ENCODE measurements at places on chromosomes 3 and 15.

DNA sequence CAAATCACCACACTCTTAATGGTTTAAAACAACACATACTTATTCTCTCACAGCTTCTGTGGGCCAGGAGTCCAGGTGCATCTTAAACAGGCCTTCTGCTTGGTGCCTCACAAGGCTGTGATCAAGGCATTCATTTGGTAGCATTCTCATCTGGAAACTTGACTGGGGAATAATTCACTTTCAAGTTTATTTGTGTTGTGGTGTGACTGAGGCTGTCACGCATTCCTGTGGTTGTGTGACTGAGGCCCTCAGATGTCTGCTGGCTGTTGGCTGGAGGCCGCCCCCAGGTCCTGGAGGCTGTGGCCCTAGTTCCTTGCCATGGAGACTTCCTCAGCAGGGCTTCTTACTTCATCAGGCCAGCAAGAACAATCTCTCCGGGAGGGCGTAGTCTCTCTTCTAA is 16.9 kb upstream of the FAM3D start:
- no peak for DNase-seq

- DNase-seq = no peak
Observed at GRCh38 chr3:179603321-179603720, 1.1 kb downstream of the MRPL47 start.

- DNase-seq = no peak
Observed at GRCh38 chr3:41323467-41324155, 124.3 kb downstream of the CTNNB1 start.

DNA sequence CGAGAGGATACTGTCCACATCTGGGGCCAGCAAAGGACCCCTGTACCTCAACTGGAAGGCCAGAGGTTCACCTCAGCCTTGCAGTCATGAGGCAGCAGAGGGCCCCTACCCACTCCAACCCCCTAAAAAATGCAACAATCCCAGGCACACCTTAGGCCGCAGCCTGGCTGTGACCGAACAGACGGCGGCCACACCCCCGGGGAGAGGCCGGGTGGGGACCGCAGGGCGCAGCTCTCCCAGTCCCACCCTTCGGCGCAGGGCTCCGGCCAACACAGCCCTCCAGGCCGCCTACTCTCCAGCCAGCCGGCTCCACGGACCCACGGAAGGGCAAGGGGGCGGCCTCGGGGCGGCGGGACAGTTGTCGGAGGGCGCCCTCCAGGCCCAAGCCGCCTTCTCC is 457 bp upstream of the DNAJA4 start:
- no peak for DNase-seq

- no peak for DNase-seq
Observed at GRCh38 chr3:64815195-64815631, 127.4 kb upstream of the ADAMTS9 start.

DNA sequence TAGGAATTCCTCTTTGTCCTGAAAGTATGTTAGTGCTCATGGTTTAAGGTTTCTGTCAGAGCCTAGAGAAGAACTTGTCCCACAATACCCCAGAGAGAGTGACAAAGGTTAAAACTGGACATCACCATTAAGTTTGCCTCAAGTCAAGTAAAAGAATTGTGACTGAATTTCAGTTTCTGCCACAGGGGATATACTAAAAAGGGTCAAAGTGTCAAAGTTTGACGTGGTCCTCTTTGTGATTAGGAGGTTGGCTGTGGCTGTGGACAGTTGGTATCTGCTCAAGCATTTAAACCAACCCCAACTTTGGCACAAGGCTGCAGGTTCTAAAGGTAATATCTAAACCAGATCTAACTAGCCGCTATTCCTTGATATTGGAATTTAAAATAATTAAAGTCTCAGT is 26.1 kb downstream of the FMN1 start:
- no peak for DNase-seq

DNA sequence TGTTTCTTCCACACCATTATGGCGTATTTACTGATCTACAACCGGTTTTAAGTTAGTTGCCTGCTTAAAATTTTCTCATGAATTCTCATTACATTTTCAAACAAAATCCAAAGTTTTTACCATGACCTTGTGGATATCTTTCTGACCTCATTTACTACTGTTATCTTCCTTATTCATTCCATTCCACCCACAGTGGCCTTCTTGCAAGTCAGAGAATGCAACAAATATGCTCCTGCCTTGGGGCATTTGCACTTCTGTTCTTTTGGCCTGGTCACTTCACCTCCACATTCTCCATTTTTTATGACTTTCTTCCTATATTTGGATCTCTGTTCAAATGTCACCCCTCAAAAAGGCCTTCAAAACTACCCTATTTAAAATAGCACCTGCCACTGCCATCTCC is 8.8 kb upstream of the SLC15A2 start:
- DNase-seq = no peak

DNA sequence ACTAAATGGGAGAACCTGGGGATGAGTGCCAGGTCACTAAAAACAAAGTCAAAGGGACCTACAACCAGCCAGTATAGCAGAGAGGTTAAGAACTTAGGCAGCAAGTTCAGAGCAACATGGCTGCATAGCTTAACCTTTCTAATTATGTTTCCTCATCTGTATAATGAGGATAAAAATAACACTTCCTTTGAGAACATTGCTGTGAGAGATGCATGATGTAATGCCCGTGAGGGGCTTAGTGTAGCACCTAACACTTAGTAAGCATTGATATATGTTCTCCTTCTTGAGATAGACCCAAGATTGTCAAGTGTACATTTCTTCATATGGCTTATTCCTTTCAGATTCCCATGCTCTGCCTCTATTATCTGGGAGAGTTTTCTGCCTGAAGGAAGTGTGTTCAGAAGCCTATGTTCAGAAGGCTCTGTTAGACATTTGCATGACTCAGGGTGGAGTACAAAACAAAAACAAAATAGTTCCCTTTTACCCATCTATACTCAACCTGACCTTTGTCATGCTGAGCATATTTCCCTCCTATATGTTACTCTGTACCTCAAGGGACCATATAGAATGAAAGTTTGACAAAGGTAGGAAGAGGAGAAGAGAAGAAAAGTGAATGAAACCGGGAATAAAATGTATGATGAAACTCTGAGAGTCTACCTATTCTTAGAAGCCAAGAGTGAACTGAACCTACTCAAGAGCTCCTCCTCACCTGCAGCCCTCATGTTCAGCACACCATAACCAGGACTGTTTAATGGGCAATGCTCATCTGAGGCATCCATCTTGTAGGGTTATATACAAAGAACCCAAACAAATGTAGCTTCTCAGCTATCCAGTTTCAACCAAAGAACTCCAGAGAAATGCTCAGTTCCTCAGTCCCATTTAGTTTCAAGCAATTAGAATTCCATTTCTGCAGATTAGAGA is 70.7 kb upstream of the KCNMB2 start:
- no peak for DNase-seq

GRCh38 chr3:24968036-24968435 is 460.0 kb upstream of the RARB start:
- DNase-seq = no peak

- DNase-seq = no peak
Observed at GRCh38 chr3:2714834-2715233, 395.3 kb downstream of the IL5RA start.

- DNase-seq = no peak
Observed at GRCh38 chr3:163071713-163072112, 1575.1 kb downstream of the OTOL1 start.

GRCh38 chr3:81891055-81891895 is 129.8 kb upstream of the GBE1 start:
- DNase-seq = no peak

DNA sequence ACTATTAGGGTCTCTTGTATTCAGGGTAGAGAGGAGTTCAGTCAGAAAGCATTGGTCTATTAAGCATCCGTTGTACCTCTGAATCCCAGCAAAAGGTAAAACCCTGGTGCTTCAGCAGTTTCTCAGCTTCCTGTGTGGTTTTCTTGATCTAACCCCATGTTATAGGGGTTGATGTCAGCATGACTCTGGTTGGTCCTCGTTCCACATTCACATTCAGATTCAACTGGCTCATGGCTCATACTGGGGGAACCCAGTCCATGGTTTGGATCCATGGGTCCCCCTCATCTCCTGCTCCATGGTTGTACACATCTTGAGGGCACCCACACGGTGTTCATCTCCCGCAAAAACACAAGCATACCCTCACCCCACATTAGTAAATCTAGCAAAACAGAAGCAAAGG is 47.7 kb upstream of the C2CD4B start:
- DNase-seq = no peak

- no peak for DNase-seq
Observed at GRCh38 chr3:36765104-36765503, 751 bp upstream of the DCLK3 start.

DNA sequence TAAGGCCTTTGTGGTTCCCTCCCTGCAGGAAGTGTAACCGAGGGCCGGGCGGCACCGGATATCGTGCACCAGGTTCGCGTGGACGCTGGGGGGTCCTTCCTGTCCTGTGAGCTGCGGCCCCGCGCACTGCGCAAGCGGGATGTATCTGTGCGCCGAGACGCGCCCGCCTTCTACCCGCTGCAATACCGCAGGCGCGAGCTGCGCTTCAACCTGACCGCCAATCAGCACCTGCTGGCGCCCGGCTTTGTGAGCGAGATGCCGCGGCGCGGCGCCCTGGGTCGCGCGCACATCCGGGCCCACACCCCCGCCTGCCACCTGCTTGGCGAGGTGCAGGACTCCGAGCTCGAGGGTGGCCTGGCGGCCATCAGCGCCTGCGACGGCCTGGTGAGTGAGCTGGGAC is 35.9 kb downstream of the SAXO2 start:
- no peak for DNase-seq

GRCh38 chr3:43005253-43005652 is 26.1 kb downstream of the GASK1A start:
- DNase-seq = no peak

GRCh38 chr15:98794748-98795147 is 146.4 kb downstream of the IGF1R start:
- DNase-seq = no peak

DNA sequence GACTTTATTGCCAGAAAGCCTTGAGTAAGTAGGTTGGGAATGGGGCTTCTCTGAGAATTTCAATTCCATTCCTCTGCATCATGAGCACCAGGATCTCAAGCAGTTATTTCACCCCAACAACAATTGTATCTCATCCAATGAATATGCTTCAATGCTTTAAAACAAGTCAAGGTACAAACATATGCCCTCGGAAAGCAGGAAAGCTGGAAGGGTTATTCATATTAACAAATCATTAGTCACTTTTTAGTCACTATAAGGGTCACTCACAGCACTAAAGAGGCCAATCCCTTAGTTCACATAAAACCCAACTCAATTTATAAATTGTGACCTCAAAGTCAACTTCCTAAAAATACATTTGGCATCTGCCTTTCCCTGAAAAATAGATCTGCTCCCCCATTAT is 16.2 kb downstream of the MB21D2 start:
- DNase-seq = no peak

DNA sequence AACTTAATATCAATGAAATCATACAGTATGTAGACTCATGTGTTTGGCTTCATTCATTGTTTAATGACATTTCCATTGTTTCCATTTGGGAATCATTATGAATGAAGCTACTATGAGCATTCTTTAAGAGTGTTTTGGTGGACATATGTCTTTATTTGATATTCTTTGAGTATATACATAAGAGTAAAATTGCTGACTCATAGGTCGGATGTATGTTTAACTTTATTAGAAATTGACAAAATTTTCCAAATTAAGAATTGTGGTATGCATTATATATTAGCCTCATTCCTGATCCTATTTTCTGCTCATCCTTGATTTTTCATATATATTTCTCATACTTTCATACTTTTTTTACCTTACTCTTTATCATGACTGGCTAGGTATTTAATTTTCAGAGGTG is 28.7 kb upstream of the CMC1 start:
- no peak for DNase-seq

DNA sequence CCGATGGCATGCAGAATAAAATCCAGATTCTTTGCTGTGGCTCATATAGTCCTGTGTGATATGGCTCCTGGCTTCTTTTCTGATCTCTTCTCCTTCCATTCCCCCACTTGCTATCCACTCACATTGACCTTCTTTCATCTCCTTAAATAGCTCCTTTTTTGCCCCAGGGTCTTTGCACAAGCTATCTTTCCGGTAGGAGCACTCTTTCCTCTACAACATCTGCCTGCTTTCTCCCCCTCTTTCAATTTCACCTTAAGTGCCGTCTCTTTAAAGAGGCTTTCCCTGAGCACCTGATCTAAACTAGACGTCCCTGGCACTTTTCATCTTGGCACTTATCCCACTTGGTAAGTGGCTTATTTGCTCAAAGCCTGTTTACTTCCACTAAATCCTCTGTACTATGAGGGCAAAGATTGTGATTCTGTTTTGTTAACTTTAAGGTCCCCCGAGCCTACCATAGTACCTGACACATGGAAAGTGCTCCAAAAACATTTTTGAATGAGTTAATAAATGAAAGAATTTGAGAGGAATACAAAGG is 323.3 kb upstream of the TLE3 start:
- no peak for DNase-seq

GRCh38 chr3:38551026-38551832 is 55.1 kb downstream of the EXOG start:
- DNase-seq = no peak

- DNase-seq = no peak
Observed at GRCh38 chr3:134149286-134149685, 101.4 kb downstream of the RYK start.

- no peak for DNase-seq
Observed at GRCh38 chr3:185330238-185330637, 32.7 kb upstream of the MAP3K13 start.

DNA sequence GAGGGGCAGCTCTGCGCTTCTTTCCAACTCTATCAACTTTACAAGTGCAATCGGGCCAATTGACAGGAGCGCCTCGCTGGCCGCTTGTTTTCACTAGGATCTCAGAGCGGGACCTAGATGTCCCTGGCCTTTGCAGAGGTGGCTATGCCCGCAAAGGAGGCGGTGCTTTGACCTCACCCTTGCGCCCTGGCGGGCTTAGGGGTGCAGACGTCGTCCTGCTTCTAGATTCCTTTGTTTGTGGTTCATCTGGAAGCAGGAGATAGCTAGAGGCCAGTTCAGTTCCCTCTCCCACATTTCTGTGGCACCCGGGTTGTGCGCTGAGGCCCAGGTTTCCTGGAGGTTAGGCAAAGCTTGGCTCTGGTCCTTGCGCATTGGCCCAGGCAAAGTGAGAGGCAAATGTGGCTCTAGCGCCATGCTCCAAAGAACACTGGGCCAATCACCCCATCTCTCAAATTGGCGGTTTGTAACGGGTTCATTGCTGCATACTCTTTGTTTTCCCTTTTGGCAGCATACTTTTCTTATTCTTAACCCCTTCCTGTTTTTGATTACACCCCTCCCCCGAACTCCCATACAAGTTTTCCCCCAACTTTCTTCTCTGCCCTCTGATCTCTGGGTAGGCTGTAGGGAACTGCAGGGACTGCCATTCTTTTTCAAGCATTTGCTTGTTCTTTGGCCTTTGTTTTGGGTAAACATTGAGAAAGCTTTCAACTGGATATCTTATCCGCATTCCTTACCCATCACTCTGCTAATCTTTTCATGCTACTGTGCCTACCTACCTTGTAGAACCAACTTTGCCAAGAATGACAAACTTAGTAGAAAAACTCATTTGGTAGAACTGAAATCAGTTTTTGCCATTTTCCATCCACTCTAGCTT is 1.4 kb downstream of the PPM1L start:
- peak; percentile 45 for DNase-seq

GRCh38 chr3:72044231-72044855 is 259.4 kb upstream of the PROK2 start:
- DNase-seq = no peak

GRCh38 chr15:65020419-65020818 is 9.0 kb downstream of the MTFMT start:
- no peak for DNase-seq

GRCh38 chr15:93042691-93043378 is 46.2 kb downstream of the RGMA start:
- DNase-seq = peak; percentile 43

GRCh38 chr15:32029862-32030781 is at the start of gene CHRNA7:
TSS of gene CHRNA7 (plus strand) at chr15:32030515. CDS start at chr15:32030595, 80 bp downstream.
- peak; percentile 67 for DNase-seq
